Kasumi-1 (cell line): ENCODE measurements at places on chromosomes 13 and 19.

- DNase-seq = no peak
These were observed 207.4 kb upstream of the SOX1 start for GRCh38 chr13:111859354-111860230.

DNA sequence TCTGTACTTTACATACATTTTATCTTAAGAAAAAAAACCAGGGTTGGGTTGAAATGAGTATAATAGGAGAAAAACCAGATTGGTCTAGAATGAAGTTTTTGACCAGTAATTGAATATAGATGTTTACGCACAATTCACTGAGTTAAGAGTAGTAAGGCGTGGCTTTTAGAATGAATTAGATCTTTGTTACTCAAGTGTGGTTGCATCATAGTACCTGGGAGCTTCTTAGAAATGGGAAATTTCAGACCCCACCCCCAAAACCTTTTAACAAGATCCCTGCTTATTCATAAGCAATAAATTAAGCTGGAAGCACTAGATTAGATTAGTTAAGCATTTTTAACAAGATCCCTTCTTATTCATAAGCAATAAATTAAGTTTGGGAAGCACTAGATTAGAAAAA lies 28.7 kb upstream of the LMO7 start:
- DNase-seq = no peak

GRCh38 chr13:32830336-32831031 lies 185.7 kb upstream of the KL start:
- DNase-seq = no peak

DNA sequence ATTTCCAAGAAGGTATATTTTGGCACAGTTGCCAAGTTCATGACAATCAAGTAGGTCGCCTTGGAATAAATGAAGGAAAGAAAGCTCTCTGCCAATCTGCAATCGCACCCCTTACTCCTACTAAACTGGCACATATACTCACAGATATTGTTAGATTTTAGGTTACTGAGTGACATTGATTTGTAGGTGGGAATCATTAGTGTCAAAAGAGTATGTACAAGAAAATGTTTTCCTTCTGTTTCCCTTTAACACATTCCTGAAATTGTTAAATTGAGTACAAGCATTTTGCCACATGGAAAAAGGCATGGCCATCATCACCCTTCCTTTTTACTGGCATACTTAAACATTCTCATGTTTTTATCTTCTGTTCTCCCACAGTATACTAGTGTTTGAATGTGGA lies 2868.3 kb upstream of the PCDH20 start:
- DNase-seq = no peak

DNA sequence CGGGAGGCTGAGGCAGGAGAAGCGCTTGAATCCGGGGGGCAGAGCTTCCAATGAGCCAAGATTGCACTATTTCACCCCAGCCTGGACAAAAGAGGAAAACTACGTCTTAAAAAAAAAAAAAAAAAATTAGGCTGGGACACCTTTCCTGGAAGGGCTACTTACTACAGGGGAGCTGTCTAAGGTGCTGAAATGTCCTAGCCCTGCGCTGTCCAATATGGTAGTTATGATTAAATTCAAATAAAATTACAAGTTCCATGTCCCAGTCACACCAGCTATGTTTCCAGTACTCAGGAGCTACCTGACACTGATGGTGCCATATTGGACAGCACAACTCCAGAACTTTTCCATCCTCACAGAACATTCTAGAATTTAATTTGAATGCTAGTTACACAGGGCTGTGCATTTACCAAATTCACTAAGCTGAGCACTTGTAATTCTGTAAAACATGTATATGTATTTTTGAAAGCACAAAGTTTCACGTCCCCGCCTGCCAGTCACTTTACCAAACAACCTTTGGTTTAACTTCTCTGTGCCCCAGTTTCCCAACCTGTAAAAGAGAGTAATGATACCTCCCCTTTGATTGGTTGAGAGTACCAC lies 9.2 kb upstream of the ZSCAN22 start:
- DNase-seq = peak; percentile 64

DNA sequence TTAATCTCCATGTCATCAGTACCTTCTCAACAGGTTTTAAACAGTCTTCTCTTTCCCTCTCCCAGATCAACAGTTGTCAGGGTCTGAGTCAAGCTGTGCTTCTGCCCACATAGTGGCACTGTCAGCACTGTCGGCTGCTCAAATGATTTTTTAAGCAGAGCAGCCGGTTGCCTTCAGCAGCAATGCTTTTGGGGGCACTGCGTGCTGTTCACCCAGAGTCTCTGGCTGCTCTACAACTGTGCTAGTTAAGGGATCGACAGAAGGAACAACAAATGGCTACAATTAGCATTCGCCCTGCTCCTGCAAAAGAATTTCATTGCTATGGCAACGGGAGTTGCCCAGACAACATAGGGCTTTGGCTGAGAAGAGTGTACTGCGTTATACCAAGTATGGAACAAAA lies 412.9 kb downstream of the DIAPH3 start:
- DNase-seq = no peak

GRCh38 chr13:48626726-48627451 lies 26.8 kb upstream of the CYSLTR2 start:
- DNase-seq = no peak

GRCh38 chr13:111410232-111411021 lies 90.0 kb downstream of the TEX29 start:
- DNase-seq = no peak

DNA sequence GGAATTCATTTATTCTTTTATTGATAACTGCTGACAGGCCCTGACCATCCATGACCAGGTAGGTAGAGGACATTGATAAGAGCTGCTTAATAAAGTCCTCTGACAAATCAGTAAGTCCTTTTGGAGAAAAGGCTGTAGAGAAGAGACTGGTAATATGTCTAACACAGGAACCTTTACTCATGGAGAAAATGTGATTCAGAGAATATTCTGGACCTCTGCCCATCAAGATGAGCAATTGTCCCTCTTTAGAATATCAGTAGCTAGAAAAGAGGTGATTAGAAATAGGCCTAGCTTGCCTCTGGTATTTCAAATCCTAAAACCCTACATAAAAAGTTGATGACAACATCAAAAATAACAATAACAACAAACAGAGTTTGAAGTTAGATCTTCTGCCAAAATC lies 642.3 kb downstream of the TBC1D4 start:
- no peak for DNase-seq

- no peak for DNase-seq
These were observed 1.0 kb upstream of the GTF2F1 start for GRCh38 chr19:6393983-6394412.

- DNase-seq = no peak
These were observed 148.9 kb downstream of the SIPA1L3 start for GRCh38 chr19:38055655-38056521.

DNA sequence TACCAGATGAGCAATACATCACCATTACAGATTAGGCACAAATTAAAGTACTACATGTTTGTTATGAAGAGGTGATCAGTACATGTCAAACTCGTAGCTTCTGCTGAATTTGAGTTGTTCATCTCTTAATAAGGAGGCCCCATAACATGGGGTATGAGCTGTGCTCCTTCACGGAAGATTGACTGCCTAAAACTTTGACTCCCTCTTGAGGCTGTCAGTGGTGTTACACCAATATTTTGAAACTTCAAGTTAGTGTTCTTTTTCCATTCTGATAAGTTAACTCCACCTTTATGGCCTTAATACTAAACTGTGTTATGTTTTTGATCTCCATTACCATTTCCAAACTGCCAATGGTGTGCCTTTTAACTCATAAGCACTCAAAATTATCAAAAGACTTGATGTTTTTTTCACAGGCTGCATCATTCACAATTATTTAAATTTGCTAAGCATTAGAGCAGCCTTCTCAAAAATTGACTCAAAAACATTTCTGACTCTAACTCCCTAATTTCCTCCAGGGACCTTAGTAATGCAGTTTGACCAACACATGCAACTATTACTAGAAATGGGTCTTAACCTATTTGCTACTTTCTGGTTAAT lies 1591.5 kb downstream of the PCDH9 start:
- DNase-seq = peak; percentile 75

DNA sequence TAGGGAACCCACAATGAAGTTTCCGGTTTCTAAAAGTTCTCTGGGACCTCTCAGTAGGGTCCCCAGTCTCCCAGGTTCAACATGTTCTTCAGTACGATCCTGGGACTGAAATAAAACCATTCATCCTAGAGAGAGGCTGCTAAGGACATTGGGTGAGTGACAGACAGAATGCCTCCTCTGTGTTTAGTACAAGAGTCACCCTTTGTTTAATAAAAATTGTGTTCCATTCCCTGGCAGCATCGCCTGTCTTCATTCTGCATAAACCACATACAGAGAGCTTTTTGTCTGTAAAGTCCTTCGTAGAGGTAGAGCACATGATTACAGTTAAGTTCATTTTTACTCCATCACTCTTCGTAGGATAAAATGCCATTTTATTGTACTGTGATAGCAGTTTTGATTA lies 95.3 kb upstream of the GPR12 start:
- no peak for DNase-seq

DNA sequence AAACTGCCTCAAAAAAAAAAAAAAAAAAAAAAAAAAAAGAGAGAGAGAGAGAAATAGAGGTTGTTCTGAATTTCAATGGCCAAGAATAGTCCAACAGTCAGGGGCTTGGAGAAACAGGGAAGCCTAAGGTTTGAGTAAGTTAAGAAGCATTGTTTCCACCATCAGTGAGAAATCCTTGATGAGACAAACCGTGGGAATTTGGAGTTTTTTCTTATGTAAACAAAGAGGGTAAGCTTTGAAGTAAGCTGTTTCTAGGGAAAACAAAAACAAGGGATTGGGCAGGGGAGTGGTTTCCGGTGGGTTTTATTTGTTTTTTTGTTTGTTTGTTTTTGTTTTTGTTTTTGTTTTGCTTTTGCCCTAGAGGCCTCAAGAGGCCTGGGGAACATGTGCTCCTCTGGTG lies 11.2 kb upstream of the ERVV-1 start:
- DNase-seq = no peak

DNA sequence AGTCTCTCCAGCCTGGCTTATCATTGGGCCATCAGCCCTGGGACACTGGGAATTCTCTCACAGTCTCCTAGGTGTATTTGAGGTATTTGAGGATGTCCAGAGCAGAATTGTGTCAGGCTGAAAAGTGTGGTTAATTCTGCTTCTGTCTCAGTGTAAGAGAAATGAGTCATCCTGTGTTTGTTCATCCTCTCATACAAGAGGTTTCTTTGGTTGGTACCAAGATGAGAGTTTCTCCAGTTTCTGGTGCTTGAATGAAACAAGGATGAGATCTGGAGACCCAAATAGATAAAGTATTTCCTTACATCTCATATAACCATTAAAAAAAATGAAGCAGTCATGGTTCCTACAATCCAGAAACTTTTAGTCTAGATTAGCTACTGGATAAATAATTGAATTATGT lies 7.7 kb downstream of the ZNF253 start:
- no peak for DNase-seq

DNA sequence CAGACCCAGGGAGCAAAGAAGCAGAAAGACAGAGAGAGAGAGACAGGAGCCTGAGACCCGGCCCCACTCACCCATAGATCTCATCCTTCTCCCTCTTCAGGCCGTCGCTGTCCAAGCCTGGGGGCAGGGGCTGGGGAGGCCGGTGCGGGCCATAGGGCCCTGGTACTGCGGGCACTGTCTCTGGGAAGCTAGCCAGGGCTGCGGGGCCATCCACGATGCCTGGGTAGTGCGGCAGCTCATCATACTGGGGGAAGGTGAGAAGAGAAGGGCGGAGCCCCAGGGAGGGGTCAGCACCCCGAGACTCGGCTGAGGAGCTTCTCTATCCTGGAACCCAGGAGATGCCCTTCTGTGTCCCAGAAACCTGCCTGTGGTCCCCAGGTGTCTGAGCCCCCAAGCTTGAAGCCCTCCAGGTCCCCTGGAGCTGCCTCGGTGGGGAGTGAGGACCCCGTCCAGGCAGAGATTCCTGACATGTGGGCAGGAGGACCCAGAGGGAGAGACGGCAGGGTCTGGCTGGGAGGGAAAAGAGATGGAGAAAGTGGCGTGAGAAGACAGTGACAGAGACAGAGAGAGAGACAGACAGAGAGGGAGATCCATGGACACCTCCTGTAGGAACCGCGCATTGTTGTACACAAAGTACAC lies 2.1 kb downstream of the MEIS3 start:
- DNase-seq = no peak
